Left kidney (tissue), 8 donors: ENCODE measurements at places on chromosomes 16 and 17. TPM values are rescaled to one million over a fixed set of nuclear protein-coding genes. Genes with fewer than 3 reads are reported as not detected.

HOXB6 gene
- 98.2 TPM for polyA plus RNA-seq

CMTM2 gene
- 0.75 TPM for polyA plus RNA-seq

DYNLRB2 gene
- 9.8 TPM for polyA plus RNA-seq

ZFP3 gene
- polyA plus RNA-seq = 19.1 TPM

CNTROB gene
- polyA plus RNA-seq = 67.3 TPM

NPW gene
- 3.8 TPM for polyA plus RNA-seq
